ENCODE measurements at places on chromosomes 11 and 22.

DNA sequence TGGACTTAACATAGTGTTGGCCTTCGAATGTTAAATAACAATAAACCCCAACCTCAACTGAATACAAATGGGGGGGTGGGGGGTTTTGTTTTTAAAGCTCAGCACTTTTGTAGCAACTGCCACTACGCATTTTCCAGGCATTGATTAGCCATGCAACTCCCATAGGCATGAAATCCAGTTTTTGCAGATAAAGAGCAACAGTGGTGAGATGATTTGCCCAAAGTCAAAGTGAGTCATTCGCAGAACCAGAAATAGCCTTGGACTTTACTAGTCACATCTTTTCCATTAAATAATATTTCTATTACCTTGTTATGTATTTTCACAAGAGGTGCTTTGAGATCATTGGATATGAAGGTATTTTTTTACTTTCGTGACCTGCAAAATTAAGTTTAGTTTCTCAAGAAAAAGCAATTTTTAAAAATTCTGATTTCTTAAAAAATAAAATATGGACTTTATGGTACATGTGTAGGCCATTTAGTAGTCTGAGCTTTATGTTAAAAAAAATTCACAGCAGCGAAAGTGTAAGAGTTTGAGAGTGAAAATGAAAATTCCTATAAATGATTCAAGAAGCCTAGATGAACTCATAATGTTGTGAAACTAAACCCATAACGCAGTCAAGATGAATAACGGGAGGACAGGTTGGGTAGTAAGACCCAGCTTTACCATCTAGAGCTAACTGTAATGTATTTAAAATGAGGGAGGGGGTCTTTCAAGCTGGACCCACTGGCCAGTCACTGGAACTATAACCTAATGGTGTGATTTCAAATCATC is 1.9 kb upstream of the PHF21A start:
- no peak for DNase-seq

DNA sequence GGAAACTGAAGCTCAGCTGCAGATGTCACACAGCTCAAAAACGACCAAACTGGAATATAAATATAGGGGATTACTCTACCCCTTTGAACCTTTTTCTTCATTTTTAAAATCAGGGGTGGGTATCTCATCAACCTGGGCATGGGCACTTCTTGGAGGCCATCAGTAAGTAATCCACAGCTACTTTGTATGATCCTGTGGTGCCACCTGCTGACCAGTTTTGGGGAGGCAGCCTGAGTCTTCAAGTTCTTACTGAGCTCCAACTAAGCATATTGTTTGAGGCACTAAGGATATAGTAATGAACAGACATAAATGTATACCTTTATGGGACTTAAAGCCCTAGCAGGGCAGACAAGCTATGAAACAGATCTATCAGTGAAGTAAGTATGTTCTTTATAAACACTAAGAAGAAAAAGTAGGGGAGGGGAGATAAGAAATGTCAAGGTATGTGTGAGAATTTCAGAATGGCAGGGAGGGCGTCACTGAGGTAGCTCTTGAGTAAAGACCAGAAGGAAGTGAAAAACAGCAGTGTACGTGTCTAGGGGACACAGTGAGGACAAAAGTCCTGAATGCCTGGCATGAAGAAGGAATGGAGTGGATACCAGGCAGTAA is 18.4 kb downstream of the TUB start:
- peak; percentile 41 for DNase-seq

GRCh38 chr11:129636926-129637325 is 178.7 kb upstream of the TMEM45B start:
- no peak for DNase-seq

- no peak for DNase-seq
Measured at GRCh38 chr22:20866736-20867135, 7.9 kb downstream of the SNAP29 start.

DNA sequence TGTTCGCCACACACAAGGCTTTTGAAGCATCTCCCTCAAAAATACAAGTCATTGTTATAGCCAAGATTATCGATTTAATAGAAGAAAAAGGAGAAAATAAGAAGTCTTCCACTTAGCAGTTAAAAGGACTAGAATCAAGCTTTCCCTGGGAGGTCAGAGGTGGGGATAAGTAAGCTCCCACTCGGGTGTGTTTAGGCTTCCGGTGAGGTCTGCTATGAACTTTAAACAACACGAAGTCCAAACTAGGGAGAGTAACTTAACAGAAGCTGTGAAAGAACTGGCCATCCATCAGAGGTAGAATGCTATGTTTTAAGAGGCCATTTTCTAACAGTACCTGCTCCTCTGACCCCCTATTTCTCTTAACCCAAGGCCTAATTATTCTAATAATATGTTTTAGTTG is 91.4 kb upstream of the APOA1 start:
- DNase-seq: no peak

DNA sequence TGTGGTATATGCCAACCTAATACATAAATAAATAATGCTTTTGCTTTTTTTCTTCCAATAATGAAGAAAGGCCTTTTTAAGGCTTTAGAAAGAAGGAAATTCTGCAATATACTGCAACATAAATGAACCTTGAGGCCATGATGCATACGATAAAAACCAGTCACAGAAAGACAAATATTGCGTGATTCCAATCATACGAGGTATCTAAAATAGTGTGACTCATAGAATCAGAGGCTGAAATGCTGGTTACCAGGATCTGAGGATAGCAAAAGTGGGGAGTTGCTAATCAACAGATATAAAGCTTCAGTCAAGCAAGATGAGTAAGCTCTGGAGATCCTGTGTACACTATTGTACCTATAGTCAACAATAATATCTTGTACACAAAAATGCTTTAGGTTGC is 24.2 kb downstream of the MS4A6A start:
- DNase-seq: no peak

GRCh38 chr11:120021391-120021953 is 116.4 kb downstream of the TRIM29 start:
- no peak for DNase-seq

Data from hippocampal formation (tissue), 2 donors.